EH (cell line): ENCODE measurements at places on chromosomes 12 and 14.
A peak's percentile ranks its signal among the peaks of the same experiment; 100 is the strongest.

- DNase-seq = no peak
These were observed 48.4 kb downstream of the MYRFL start for GRCh38 chr12:69873429-69873828.

DNA sequence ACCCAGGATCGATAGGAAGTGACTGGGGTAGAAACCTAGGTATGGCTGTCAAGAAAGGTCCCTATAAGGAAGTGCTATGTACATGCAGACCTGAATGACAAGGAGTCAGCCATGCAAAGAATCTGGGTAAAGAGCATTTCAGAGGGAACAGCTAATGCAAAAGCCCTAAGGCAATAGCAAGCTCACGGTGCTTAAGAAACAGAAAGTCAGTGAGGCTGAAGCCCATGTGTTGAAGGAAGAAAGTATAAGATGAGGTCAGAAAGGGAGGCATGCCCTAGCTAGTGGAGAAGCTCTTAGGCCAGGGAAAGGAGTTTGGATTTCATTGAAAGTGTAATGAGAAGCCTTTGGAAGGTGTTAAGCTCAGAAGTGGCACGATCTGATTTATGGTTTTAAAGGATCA, 6.0 kb upstream of the ADCY6 start:
- peak; percentile 92 for DNase-seq

GRCh38 chr12:10067942-10068341, 30.8 kb downstream of the CLEC1A start:
- DNase-seq = no peak

- DNase-seq = no peak
These were observed 78.0 kb downstream of the CPSF2 start for GRCh38 chr14:92199763-92200162.

DNA sequence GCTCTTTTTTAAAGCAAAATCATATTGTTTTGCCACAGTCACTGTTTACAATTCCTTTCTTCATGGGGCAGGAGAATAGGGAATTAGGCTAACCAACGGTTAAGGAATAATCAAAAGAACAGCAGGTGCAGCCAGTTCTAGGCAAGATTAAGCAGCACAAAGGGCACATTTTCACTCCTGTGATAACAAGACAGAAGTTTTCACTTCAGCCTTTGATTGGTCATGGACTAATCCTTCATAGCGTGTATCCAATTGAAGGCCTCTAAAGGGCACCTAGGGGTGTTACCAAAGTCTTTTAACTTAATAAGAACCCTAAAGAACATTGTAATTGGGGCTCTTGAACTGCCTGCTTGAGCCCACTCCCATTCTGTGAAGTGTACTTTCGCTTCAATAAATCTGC, 206.9 kb upstream of the AMIGO2 start:
- no peak for DNase-seq

- DNase-seq = peak; percentile 60
These were observed 1017.4 kb downstream of the DIO2 start for GRCh38 chr14:79193689-79194477.

GRCh38 chr12:28017873-28018255, 45.3 kb upstream of the PTHLH start:
- DNase-seq = no peak

DNA sequence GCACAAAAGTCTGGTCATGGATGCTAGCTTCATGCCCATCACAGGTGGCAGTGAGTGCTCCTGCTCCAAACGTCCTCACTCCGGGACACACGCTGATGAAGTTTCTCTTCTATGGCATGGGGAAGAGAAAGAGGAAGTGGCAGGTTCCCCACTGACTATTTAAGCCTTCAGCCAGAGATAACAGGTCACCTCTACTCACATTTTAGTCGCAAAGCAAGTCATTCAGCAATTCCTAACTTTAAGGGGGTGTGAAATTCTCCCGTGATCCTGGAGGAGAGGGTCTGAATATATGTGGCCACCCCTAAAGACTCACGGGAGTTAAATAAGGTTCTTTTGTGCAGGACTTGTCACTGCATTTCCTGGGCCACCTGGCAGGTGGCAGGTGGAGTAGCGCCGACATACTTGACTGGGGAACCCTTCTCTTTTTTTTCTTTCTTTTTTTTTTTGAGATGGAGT, 18.8 kb upstream of the RCOR1 start:
- no peak for DNase-seq

DNA sequence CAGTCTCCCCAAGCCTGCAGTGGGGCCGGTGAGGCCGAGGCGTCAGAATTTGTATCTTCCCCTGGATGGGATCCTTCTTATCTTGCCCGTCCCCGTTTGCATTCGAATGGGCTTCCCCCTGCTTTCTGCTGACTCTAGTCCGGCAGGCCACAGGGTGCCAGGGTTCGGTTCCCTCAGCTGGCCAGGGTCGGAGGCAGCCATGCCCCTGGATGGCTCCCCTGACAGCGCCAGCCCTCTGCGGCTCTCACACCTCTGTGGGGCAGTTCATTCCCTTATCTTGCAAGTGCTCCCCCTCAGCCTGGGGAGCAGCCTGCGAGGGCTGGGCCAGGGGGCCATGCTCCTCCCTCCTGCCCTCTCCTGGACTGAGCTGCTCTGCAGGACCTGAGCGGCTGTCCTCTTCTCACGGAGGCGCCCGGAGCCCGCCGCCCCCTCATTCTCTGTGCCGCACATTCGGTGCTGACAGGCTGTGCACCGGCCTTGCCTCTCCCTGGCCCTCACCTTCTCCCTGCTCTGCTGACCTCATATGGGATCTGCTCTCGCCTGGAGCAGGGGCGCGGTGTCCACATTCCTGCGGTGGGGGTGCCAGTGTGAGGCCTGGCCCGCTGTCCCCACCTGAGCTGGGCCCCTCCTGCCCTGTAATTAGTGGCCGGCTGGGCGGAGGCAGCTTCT, 32.8 kb downstream of the KIF26A start:
- DNase-seq = no peak

DNA sequence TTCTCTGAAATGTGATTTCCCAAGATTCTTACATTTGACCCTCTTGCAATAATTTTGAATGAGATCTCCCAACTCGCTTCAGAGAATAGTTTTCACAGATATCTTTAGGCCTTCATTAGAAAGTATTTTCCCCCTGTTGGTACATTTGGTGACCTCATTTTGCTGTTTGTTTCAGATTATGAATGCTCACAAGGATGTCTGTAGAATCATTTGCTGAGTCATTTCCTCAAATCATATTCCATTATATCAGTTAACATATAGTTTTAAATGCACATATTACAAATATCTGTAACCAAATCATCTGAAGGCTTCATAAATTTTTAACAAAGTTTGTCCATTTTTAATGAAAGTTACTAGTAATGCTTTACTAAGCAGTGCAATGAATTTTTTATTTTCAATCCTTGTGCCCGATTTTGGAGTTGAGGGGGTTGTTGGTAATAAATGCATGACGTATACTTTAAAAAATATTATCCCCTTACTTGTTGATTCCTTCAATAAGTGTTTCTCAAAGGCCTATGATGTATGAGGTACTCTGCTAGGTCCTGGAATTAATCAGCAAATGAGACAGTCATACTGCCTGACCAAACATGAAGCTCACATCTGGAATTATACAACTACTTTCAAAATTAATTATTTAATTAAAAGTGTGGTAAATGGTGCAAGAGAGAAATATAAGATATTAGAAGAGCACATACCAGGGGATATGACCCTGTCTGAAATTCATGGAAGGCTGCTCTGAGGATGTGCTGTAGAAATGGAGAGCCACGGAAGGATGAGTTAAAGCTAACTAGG, 126.9 kb upstream of the RAP1B start:
- peak; percentile 58 for DNase-seq

GRCh38 chr14:97408937-97409815, 612.0 kb downstream of the VRK1 start:
- no peak for DNase-seq

GRCh38 chr12:73372856-73373255, 1100.7 kb downstream of the TRHDE start:
- DNase-seq = no peak

DNA sequence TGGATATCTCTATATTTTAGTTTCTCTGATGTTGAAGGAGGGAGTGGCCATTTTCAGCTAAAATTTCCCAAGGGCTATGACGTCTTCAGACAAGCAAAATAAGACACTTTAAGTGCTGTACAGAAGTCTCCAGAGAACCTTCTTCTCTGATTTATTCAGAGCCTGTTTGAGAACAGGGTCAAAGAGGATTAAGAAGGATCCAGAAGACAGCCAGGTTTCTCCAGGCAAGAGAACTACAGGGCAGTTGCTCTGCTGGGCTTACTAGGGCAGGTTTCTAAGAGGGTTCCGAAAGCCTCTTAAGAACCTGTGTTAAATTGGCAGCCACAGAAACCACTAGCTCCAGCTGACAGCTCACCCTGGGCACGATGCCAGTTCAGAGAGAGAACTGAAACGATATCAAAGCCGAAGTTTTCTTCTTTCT, 1.2 kb downstream of the MGP start:
- DNase-seq = peak; percentile 81

DNA sequence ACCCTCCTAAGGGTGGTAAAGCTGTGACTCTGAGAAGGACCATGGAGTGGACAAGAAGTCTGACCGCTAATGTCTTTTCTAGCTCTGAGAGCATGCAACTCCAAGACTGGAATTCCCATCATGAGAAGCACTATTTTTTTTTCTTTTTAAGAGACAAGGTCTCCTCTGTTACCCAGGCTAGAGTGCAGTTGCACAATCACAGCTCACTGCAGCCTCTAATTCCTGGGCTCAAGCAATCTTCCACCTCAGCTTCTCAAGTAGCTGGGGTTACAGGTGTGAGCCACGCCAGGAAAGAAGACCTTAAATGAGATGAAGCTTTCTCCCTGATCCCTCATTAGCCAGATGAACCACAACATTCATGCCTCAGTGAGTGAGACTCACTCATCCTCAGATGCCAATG, 19.2 kb downstream of the VDR start:
- DNase-seq = no peak

DNA sequence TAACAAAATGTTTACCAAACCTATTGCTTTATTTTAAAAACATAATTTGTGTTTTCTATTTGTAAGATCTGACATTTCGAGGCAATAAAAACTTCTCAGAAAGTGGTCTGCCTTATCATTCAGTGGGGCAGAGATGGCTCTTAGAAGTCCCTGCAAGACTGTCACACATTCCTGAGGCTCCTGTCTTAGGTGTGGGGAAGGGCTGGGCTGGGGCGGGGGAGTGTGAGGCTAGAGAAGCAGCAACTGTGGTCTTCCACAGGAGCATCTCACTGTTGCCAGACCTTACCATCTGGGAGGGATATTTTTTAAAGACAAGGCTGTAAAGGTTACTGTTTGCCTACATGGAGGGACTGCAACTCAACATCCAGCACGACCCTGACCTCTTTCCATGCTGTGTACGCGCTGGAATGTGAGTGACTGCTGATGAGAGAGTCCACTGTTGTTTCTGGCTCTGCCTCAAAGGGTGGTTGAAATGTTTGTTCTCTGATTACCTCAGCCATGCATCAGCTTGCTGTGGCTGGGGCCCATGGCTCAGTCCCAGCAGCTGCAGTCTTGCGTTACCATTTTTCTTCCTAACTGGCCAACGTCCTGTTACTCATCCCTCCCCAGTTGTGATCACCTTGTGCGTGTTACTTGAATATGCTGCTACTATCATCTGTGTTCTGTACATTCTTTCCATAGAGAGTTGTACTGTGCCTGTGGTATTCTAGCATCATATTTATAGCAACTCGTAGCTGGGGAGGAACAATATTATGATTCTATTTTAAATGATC, 12.4 kb downstream of the ERG28 start:
- DNase-seq = peak; percentile 96

- DNase-seq = no peak
These were observed 15.6 kb upstream of the KERA start for GRCh38 chr12:91073426-91073825.

DNA sequence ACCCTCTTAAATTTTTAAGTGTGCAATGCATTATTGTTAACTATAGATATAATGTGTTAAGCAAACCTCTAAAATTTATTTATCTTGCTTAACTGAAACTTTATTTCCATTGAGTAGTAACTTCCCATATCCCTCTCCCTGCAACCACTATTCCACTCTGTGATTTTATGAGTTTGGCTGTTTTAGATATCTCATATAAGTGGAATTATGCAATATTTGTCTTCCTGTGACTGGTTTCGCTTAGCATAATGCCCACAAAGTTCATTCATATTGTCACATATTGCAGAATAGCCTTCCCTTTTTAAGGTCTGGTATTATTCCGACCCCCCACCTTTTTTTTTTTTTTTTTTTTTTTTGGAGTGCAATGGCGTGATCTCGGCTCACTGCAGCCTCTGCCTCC, 247.6 kb downstream of the EMP1 start:
- DNase-seq = peak; percentile 2

DNA sequence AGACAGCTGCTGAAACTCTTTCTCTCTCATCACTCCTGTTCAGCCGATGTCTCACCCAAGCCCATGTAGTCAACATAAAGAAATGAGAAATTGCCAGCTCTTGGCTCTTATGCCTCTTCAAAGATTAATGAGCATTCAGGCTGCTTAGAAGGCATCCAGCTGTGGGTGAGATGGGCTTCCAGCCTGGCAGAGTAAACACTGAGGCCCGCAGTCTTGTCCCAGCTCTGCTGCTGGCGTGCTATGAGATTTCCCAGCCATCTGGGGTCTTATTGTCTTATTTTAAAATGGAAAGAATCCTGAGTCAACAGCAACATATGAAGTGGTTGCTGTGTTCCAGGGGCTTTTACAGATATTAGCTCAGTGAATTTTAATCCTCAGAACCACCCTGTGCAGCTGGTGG, 12.6 kb downstream of the RXYLT1 start:
- DNase-seq = no peak

GRCh38 chr14:97912217-97912616, 1115.0 kb downstream of the VRK1 start:
- DNase-seq = no peak

DNA sequence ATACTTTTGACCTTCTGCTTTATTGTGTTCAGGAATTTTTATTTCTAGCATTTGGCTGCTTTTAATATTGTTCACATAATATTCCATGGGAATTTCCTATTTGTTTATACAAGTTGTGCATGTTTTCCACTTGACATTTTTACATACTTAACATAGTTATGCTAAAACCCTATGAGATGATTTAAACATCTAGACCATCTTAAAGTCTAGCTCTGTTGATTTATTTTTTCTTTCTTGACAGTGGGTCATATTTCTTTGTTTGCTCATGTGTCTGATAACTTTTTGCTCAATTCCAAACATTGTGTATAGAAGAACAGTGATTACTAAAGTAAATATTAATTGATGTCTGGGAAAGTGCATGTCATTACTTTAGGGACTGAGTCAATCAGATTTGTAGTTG, 202.1 kb upstream of the PDZRN4 start:
- DNase-seq = no peak

DNA sequence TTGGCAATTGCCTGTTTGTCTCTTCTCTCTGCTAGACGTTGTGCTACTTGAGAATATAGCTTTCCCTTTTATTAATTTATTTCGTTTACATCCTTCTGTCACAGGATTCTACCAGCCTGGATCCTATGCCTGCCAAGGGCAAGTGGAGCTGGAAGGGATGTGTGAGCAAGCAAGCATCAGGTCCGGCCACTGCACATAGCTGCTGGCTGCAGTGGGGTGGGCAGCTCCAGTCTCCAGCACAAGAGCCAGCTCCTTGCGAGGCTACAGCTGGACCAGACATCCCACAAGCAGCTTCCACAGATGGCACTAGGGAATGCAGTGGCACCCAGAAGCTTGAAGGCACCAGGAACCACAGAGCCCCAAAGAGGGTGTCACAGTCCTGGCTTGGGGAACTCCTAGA, 225.0 kb downstream of the KCNC2 start:
- no peak for DNase-seq

GRCh38 chr14:100440207-100440631, 117.1 kb downstream of the SLC25A47 start:
- peak; percentile 65 for DNase-seq
